ENCODE measurements at places on chromosomes 2 and 18.

- DNase-seq = no peak
Measured at GRCh38 chr2:9678544-9678943, 47.7 kb upstream of the YWHAQ start.

DNA sequence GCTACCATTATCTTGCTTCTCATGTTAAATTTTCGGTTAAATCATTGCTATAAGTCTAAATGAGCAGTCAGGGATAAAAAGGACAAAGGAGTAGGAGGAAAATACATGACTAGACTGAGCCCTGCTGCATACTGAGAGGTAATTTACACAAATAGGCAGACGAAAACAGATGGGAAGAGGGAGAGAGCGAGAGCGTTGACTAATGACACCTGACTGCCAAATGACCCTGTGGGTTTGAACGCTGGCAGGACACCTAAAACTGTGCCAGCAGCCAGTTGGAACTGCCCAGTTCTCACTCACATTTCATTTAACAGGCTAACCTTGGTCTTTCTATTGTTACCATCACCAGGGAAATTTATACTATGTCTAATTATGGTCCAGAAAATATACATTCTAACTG, 978.2 kb downstream of the CPS1 start:
- no peak for DNase-seq

GRCh38 chr2:237653776-237654558, 26.6 kb downstream of the LRRFIP1 start:
- no peak for DNase-seq

- DNase-seq = no peak
Measured at GRCh38 chr18:12422936-12423335, 15.2 kb downstream of the PRELID3A start.

GRCh38 chr2:239443666-239444567, 43.1 kb upstream of the HDAC4 start:
- no peak for DNase-seq

GRCh38 chr2:39618736-39619135, 47.0 kb upstream of the TMEM178A start:
- DNase-seq = no peak

DNA sequence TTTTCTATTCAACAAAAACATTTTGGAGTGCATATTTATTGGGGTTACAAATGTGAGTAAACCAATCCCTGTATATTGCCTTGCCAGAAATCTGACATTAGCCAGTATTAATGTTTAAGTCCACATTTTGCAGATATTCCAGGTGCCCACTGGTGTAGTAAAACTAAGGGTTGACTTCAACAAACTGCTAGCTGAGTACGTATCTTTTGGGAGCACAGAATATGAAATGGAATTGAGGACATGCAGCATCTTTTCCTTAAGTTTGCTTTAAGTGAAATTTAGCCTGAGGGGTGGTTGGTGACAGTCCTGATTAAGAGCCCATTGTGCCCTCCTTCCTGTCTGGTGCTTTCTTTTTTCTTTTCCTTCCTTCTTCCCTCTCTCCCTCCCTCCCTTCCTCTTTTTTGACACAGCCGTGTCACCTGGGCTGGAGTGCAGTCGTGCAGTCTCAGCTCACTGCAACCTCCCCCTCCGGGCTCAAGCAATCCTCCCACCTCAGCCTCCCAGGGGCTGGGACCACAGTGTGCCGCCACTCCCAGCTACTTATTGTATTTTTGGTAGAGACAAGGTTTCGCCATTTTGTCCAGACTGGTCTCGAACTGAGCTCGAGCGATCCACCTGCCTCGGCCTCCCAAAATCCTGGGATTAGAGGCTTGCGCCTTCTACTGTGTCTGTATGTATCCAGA, 1.6 kb downstream of the NUP35 start:
- no peak for DNase-seq

- no peak for DNase-seq
Measured at GRCh38 chr2:66235428-66235827, 199.5 kb upstream of the MEIS1 start.

DNA sequence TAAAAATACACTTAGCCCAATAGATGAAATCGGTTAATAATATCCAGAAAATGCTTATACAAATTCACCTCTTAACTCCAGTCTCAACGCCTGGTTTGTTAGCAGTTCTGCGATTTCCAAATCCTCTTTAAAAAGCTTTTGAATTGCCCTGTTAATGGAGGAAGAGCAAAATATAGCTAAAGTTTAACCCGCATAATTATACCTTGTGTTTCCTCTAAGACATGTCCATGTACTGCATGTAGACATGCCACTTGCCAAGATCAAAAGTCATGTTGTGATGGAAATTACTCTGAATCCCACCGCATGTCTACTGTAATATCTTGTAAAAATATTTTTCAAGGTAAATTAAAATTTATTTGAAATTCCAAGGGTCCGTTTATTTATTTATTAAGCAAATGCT, 291.2 kb upstream of the LRP1B start:
- DNase-seq = no peak

DNA sequence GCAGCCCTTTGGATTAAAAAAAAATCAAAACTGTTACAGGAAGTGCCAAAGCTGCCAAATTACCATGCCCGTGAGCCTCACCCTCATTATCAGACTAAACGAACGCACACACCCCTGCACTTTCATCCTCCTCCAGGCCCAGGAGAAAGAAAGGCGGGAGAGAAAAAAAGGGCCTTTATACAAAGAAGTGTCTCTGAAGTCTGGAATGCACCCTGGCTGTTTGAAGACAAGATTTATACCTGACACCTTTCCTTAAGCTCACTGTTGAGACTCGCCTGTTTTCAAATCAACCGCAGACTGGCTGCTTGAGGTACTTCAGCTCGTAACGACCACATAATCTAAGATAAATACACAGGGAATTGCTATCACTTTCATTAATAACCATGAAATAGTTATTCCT, 31.0 kb downstream of the EDAR start:
- no peak for DNase-seq

GRCh38 chr18:46273861-46274260, 169.7 kb downstream of the HAUS1 start:
- DNase-seq = no peak

GRCh38 chr2:157498483-157498882, 54.6 kb upstream of the CYTIP start:
- no peak for DNase-seq

DNA sequence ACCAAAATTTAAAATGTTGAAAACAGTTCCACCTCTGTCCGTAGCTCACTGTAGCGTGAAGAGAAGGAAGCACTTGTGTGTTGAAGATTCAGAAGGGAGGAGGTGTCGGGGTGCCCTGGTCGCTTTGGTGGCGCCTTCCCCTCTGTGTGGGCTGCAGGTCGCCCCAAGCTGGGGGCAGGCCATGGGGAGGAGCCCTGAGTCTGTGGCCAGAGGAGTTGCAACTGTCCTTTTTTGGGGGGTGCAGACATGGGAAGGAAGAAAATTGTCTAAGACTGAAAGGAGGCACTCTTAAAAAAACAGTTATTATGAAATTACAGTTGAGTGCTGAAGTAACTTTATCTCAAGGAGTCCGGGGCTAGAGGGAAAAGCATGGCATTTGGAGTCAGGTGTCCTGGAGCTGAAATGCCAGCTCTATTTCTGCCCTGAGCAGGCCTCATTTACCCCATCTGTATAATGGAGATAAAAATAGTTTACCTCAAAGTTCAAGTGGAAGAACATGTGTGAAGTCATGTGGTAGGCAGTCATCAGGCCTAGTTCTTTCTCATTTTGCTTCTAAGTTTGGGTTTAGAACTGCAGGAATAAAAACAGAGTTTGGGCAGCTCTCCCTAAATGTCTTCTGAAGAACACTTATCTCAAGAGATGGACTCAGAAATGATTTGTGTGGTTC, 82.1 kb downstream of the RNF144A start:
- no peak for DNase-seq

- no peak for DNase-seq
Measured at GRCh38 chr2:174873471-174873870, 109.2 kb upstream of the CHRNA1 start.

- DNase-seq = no peak
Measured at GRCh38 chr18:13376841-13377351, 158.3 kb downstream of the LDLRAD4 start.

GRCh38 chr2:35960596-35960995, 395.0 kb upstream of the CRIM1 start:
- no peak for DNase-seq

- no peak for DNase-seq
Measured at GRCh38 chr18:55338978-55339650, 248.9 kb downstream of the TCF4 start.

GRCh38 chr2:36271266-36271665, 84.3 kb upstream of the CRIM1 start:
- no peak for DNase-seq

- DNase-seq = no peak
Measured at GRCh38 chr2:216887138-216887537, 27.3 kb upstream of the TNP1 start.

DNA sequence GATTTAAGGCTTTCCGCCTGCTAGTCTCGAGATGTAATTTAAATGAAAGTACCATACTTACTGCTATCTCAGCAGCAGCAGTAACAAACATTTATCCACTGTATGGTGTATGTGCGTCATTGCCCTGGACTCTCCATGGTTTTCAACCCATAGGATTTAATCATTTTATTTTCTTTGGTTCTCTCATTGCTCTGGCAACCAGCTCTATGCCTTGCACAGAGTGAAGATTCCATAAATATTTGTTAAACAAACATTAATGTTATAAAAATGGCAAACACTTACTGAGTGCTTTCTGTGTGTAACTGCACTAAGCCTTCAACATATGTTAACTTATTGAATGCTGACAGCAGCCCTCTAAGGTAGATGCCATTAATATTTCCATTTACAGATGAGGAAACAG, 1.3 kb upstream of the LMAN1 start:
- no peak for DNase-seq

DNA sequence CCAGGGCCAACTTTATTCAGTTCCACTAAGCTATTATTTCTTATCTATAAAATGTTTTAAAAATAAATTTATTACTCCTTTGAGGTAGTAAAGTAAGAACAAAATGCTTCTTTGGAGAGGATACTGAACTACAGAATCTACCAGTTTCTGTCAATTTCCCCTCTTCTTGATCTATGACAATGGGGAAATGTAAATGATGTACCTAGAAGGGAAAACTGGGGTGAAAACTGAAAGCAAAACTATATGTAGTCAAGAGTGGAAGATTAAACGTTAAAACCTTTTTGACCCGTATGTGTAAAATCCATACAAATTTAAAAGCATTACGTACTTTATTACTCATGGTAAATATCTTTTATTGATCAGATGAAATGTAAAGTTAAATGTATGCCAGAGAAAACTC, 1287.8 kb upstream of the TMEFF2 start:
- DNase-seq = no peak

DNA sequence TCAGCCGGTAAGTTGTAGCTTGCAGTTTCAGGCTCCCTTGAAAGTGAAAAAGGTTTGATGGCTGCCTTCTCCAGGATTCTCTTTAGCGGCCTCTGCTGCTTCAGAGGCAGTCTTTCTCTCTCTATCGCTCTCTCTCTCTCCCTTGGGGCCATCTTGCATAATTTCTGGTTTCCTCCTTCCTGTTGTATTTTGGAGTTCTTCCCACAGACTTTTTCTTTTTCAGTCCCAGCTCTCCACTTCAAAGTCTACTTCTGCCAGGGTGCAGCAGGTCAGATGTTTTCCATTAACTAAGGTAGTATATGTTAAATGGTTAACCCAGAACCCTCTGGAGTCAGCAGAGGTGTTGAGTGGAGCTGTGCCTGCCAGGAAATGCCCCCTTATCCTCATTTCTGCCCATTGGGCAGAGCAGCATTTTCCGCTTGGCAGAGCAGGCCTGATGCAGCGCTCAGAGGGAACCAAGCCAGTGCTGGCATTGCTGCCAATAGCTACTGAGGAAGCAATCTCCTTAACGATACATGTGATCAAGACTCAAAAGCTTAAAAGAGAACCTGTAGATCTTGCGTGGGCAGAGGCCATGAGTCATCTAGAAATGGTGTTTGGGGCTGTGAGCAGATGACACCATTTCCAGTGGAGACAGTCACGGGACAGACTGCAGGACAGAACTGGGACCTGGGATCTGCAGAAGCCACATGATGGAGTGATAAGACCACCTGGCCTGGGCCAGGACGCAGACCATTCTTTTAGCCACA, 20.8 kb downstream of the DBI start:
- peak; percentile 20 for DNase-seq

DNA sequence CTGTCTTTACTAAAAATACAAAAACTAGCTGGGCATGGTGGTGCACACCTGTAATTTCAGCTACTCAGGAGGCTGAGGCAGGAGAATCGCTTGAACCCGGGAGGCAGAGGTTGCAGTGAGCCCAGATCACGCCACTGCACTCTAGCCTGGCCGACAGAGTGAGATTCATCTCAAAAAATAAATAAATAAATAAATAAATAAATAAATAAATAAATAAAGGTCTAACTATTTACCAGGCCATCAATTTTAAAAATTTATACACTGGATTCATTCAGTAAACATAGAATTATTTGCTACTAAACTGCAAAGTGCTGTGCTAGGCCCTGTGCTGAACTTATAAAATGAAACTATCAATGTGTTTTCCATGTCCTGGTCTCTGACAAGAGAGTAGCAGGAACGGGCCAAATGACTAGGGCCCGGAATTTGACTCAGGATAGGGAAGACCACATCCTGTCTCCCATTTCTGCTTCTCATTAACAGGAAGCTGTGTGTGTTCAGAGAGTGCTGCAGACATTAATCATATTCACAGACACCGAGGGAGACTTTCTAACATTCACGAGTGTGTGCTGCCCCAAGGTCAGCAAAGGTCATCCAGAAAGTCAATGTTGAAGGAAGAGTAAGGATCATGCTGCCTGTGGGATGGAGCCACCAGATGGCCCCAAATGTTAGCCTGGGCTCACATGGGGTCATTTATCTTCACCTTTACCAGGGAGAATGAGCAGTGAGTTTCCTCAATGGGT, 95.8 kb downstream of the SPP2 start:
- DNase-seq = no peak

GRCh38 chr2:122322815-122323214, 567.4 kb downstream of the TSN start:
- DNase-seq = no peak

- DNase-seq = no peak
Measured at GRCh38 chr2:199462956-199463692, 5.4 kb upstream of the SATB2 start.

DNA sequence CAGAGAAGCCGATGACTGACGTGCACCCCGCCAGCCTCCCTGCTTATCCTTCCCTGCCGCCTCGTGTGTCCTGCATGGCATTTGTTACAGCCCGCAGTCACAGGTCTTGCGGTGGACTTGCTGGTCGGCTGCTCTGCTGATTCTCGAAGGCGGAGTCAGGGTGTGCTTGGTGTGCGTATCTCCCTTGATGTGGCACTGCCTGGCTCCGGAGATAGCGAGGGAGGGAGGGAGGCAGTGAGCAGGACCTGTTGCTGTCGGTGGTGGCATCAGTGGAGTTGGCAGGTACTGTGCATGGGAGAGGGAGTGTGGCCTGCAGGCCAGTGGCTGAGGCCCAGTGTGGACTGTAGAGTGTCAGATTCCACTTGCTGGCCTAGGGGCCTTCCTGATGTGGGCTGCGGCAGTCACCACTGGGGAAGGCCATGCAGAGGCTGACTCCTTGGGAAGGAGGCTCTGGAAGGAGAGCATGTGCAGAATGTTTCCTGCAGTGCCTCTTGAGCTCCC, 198.9 kb downstream of the AGAP1 start:
- DNase-seq = no peak

GRCh38 chr2:228652366-228652765, 470.9 kb upstream of the SPHKAP start:
- DNase-seq = no peak

GRCh38 chr2:15919716-15920434, 20.5 kb upstream of the MYCN start:
- DNase-seq = no peak

All from cortex of kidney (tissue), 1 donor.